GM12865 (cell line): ENCODE measurements at places on chromosomes 12 and 14.

DNA sequence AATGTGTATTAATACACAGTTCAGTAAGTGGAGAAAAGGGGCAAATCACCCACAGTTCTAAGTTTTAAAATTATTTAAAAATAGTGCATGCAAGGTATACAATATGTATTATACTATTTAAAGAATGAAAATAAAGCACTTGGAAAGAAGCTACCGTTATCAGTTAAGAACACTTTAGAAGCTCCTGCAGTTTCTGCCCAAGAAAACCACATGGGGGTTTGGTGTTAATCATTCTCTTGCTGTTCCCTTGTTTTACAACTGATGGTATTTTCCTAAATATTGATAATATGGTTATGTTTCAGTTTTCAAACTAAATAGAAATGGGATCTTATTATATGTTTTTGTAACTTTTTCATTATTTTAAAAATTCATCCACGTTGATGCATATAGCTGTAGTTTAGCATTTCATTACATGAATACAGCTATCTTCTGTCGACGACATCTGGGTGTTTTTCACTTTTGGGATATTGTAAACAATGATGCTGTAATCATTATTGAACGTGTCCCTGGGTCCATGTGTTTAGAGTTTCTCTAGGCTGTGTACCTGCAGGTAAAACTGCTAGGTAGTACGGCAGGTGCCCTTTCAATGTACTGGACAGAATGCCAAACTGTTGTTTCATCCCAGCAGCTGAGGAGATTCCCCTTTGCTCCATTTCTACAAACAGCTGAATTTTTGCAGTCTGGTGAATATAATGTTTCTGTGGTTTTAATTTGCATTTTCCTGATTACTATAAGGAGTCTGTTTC is 64.1 kb downstream of the APPL2 start:
- DNase-seq = no peak

- DNase-seq = no peak
Observed at GRCh38 chr12:108305991-108306501, 33.1 kb downstream of the CMKLR1 start.

- DNase-seq = no peak
Observed at GRCh38 chr12:104274811-104275210, 28.7 kb upstream of the EID3 start.

DNA sequence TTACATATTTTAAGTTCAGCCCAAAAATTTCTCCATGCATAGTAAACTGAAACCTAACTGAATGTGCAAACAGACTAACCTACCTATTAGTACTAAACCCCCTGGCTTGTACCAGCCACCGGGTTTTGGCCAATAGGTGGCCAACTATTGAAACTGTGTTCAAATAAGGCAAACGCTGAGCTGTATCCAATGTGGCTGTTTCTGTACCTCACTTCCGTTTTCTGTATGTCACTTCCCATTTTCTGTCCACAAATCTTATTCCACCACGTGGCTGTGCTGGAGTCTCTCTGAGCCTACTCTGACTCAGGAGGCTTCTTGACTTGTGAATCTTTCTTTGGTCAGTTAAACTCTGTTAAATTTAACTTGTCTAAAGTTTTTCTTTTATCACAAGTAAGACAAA is 6.0 kb upstream of the FBXO34 start:
- DNase-seq = peak; percentile 61

GRCh38 chr14:70019695-70020094 is 140.5 kb downstream of the SMOC1 start:
- no peak for DNase-seq

DNA sequence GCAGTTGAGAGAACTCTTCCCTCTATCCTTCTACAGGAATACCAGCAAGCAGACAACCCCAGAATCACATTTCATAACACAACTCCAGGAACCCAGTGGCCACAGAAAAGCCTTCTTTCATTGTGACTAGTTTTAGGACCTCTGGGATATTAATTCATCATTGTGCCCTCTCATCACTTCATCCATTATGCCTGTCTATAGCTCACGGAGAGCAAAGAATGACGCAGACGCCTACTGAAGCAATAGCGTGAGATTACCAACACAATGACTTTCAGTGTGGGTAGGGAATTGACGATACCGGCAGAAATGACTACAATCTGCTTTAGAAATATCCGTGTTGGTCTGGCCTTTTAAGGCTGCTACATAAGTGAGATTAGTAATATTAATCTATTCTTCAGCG is 158.1 kb upstream of the FOXG1 start:
- no peak for DNase-seq

- DNase-seq = no peak
Observed at GRCh38 chr12:5577741-5578140, 145.8 kb downstream of the NTF3 start.
